ENCODE measurements at places on chromosomes 5 and 9.

DNA sequence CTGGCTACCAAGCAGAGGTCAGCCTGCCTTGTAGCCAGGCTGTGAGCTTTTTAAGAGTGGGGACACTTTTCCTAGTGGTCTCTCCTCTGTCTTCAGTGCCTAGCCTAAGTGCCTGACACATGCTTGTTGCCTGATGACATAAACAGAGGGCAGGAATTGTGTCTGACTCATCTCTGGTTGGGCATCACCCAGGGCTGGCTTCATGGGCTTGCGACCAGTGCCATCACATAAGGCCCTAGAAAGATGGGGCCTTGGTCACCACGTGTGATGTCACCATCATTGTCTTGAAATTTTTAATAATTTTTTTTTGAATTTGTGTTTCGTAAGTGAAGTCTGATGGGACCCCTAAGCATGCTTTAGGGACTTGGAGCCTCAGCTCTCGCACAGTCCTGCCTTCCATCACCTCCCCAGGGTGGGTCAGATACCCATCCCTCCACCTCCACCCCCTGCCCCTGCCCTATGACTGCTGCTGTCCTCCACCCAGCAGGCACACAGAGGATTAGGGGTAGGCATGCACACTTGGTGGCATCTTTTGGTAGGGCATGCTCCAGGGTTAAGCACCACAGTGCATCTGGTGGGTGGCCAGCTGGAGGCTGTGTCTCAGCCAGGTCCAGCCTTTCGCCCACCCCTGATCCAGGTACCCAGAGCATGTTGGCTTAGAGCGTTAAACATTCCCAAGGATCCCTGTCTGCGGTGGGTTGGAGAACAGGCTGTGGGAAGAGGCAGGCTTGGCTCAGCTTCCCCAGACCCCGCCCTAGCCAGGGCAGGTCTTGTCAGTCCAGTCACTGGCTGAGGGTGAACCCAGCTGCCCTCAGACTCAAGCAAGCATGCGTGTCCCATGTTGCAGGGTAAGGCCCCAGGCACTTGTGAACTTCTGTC, 80.1 kb upstream of the SH3PXD2B start:
- DNase-seq = peak; percentile 35

DNA sequence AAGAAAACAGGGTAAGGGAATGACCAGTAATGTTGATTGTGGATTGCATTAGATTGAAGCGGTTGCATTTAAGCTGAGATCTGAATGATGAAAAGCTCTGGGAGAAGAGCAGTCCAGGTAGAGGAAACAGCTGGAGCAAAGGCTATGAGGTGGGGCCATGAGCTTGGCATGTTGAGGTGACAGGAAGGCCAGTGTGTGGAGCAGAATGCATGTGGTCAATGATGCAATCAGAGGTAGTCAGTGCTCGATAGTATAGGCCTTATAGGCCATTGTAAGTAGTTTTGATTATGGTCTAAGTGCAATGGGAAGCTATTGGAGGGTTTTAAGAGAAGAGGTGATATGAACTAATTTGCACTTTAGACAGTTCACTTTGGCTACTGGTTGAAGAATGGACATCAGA, 270.4 kb downstream of the ARHGAP26 start:
- no peak for DNase-seq

DNA sequence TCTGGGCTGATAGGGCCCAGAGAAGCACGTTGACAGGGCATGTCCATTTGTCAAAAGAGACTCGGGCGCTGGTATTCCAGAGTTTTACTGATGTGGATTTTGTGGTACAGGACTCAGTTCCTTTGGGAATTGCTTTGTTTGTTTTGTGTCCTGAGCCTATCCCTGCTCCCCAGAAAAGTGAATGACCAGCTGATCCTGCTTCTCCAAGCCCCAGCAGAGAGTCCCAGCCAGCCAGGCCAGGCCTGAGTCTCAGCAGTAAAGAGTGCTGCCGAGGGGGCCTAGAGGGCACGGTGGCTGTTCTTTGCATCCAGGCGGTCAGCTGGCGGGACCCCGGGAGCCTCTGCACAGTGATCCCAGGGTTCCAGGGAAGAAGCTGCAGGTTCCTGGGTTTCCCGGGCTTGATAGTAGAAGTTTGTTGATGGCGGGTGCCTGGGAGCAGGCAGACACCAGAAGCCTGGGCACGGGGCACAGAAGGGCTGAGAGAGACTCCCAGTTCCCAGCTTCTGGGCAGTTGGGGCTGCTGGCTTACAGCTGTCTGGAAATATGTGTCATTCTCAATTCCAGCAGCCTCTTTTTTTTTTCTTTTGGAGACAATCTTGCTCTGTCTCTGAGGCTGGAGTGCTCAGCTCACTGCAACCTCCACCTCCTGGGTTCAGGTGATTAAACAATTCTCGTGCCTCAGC, 8.7 kb downstream of the PRDM12 start:
- no peak for DNase-seq

DNA sequence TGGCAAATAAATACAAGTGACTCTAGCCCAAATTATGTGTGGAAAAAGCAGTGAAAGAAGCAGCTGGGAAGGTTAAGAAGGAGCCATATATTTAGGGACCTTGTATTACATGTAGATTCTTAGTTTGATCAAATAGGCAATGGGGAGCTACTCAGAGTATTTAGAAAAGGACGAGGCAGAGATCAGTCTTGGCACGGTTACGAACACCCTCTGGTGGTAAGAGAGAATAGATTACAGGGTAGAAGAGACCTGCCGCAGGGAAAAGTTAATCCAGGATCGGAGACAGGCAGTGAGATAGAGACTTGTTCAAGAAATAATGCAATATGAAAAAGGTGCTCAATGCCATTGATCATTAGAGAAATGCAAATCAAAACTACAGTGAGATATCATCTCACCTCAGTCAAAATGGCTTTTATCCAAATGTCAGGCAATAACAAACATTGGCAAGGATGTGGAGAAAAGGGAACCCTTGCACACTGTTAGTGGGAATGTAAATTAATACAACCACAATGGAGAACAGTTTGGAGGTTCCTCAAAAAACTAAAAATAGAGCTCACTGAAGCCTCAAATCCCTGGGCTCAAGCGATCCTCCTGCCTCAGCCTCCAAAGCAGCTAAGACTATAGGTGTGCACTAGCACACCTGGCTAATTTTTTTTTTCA, 12.0 kb downstream of the INIP start:
- DNase-seq = no peak

DNA sequence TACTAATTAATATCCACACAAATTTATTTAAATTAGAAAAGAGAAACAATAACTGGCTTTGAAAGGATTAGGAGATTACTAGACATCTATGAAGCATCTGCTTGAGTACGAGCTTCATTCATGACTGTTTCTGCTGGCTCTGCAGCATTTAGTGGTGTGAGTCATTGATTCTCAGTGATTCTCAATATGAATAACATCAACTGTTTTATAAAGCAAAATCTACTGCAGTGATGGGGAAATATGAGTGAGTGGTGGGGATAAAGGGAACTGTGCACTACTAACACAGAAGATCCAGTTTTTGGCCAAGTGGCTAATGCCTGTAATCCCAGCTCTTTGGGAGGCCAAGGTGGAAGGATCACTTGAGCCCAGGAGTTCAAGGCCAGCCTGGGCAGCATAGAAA, 8.4 kb downstream of the FNBP1 start:
- DNase-seq = peak; percentile 66

DNA sequence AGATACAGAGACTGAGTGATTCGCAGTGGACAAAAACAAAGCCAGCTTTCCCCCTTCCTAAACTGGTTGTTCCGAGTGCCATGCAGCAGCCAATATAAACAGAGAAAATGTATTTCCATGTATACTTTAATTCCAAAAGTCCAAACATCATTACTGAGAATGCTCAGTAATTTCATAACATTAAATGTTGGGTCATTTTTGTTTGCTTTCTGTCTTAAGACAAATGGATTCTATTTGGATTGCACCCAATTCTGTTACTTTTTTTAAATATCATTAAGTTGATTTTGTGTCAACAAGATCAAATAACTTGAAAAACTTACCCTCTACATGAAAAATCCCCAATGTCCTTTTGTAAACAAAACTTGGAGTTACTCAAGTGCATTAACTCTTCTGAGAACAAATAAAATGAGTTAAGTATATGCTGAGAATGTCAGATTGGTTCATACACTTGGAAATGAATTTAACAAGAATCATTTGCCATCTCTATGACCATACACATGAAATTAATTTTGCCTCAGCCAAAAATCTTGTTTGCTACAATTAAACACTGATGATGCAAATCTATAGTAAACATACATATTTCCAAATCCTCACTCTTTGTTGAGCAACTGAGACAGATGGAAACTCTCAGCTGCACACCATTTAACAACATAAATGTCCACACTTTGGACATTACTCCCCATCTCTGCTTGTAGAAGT, 19.4 kb downstream of the LURAP1L start:
- DNase-seq = no peak

DNA sequence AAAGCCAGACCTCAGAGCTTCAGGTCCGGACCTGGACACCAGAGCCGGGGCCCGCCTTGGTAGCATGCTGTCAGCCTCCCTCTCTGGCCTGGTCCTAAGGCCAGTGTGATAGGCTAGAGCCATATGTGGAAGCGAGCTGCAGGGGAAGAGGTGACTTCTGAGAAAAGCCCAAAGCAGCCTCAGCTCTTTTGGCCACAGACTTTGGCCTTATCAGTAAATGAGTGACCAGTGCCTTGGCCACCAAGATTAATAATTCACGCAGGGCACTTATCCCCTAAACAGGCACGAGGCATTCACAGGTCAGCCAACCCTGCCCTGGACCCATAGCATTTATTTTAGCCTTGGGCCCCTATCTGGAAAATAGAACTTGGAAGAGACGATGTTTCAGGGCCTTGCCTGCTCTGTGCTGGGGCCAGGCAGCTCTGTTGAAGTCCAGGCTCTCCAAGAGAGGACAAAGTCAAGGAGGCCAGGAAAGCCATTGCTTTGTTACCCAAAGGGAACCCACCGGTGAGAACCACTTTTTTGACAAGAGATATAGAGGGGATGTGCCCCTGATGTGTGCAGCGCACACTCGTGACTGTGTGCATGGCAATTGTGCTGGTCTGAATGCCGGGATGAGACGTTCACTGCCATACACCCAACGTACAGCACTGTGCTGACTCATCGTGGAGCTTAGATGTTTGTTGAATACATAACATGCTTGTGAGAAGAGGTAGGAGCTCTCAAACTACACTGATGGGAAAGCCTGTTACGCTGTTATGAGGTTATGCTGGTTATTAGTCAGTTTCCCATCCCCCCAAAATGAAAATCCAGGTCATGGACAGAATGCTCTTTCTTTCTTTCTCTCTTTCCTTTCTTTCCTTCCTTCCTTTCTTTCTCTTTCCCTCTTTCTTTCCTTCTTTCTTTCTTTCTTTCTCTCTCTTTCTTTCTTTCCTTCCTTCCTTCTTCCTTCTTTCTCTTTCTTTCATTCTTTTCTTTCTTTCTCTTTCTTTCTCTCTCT, 5.0 kb upstream of the SLC34A1 start:
- no peak for DNase-seq

- peak; percentile 31 for DNase-seq
Measured at GRCh38 chr9:91421971-91422757, 1.5 kb downstream of the NFIL3 start.

DNA sequence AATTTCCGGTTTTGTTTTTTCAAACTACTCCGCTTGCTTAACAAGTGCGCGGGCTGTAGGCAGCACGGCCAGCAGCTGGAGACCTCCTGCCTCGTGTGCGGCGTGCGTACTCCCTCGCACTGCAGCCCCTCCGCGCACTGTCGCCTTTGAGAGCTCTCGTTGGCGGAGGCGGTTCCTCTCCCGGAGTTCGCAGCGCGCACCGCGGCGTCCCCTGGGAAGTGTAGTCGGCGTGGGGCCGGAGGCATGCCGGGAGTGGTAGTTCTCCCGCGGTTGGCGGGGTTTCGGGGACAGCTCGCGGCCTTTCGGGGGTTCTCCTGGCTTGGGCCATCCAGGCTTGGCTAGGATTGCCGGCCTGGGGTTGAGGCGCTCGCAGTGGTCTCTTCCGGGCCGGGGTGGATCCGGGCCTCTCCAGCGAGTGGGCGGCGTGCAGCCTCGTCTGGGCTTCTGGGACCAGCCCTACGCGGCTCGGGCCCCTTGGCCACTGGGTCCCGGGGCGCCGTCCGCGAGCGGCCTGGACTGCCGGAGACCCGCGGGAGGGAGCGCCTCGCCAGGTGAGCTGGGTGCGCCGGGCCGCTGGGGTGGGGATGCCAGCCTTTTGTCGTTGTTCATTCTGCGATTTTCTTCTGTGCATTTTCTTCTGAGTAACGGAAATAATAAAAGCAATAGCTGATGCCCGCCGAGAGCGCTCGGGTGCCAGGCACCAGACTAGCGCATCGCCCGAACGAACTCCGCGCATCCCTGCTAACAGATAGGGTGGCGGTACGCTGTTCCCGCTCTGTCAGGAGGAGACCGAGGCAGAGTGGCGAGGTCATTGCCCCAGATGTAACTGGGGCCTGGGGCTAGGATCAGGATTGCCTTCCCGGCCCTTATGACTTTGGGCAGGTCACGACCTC, at the start of gene ZNF354C:
Gene ZNF354C (plus strand): TSS at position 258 of the 893 bp plus-strand sequence. CDS start 1,696 bp downstream, outside the sequence.
- peak; percentile 78 for DNase-seq

DNA sequence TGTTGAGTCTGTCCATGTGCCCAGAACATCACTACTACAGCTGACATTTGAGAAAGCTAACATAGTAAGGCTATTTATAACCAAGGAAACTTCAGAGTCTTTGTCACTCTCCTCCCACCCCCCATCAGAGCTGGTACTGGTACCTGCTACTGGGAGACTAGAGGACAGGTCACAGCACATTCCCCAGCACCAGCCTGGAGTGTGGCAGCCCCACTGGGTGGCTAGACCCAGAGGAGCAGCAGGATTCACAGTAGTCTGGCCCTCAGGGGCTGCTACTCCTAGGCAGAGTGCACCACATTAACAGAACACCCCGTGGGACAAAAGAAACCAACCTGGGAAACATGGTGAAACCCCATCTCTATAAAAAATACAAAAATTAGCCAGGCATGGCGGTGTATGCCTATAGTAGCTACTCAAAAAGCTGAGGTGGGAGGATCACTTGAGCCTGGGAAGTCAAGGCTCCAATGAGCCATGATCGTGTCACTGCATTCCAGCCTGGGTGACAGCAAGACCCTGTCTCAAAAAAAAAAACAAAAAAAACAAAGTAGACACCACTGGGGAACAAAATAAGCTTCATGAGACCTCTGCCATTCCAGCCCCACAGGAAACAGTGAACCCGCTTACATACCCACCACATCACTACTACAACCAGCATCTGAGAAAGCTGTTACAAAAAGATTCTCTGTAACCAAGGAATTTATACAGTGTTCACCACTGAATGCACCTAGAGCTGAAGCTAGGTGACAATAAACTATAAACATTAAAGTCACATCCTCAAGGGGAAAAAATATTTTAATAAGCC, 26.3 kb upstream of the PTGER4 start:
- no peak for DNase-seq

GRCh38 chr9:109206670-109207069, 39.6 kb upstream of the FRRS1L start:
- DNase-seq = no peak

GRCh38 chr5:16600397-16600796, 16.4 kb downstream of the RETREG1 start:
- peak; percentile 57 for DNase-seq

DNA sequence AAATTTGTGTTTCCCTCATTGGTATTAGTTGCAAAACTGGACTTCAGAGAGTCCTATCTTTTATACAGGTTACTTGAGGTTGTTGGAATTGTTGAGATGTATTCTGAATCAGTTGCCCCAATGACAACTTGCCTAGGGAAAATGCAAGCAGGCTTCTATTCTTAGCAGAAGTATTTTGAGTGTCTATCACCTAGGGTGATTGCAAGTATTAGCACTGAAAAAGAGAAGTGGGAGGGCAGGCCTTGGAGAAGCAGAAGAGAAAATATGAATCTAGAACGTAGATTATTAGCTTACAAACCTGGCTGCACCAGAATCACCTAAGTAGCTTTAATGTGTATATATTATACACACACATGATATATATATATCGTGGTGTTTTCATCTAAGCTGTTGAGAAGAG, 43.2 kb downstream of the ADAMTS12 start:
- DNase-seq = no peak

Measured in inflammatory macrophage treated with lipopolysaccharide for 1 hour (primary cell).